Kidney (tissue), 22 donors: ENCODE measurements at places on chromosomes 7 and 10. TPM values are rescaled to one million over a fixed set of nuclear protein-coding genes. Genes with fewer than 3 reads are reported as not detected.
A peak's percentile ranks its signal among the peaks of the same experiment; 100 is the strongest.

The PHKG1 gene
- 0.91 TPM for total RNA-seq

The LRRC4 gene
- 1.6 TPM for total RNA-seq

The FKBP6 gene
- total RNA-seq: 0.13 TPM

The MBL2 gene
- total RNA-seq: not detected

The DLX6 gene
- 0.13 TPM for total RNA-seq

The HOXA7 gene
- total RNA-seq: 31.3 TPM

The CHN2 gene
- 22.5 TPM for total RNA-seq

The PTF1A gene
- not detected for total RNA-seq

The EPHB4 gene
- 65.5 TPM for total RNA-seq

The SYT15B gene
- 5.7 TPM for total RNA-seq

The IDI2 gene
- not detected for total RNA-seq

The PRPS1L1 gene
- total RNA-seq: not detected

The SPOCK2 gene
- 19.7 TPM for total RNA-seq

The TUBB8 gene
- total RNA-seq: not detected

The AKR1C8 gene
- total RNA-seq: 0.66 TPM

DNA sequence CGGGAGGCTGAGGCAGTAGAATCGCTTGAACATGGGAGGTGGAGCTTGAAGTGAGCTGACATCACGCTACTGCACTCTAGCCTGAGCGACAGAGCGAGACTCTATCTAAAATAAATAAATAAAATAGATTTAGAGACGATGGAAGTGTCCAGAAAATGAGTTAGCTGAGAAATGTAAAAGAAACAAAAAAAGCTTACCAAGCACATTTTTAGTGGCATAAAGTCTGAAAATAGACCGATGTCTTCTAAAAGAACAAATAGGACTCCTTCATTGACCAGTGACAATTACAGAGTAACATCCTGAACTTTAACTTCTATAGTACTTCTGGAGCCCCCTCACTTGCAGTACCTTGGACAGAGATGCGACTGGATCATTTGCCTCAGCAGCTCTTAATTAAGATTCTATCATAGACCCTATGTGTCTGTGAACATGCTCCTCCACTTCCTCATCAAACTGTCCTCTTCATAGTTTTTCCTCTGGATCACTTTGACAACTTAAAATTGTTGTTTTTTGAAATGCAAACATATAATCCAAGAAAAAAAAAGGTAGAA is 25.2 kb upstream of the SRPK2 start:
- no peak for DNase-seq

DNA sequence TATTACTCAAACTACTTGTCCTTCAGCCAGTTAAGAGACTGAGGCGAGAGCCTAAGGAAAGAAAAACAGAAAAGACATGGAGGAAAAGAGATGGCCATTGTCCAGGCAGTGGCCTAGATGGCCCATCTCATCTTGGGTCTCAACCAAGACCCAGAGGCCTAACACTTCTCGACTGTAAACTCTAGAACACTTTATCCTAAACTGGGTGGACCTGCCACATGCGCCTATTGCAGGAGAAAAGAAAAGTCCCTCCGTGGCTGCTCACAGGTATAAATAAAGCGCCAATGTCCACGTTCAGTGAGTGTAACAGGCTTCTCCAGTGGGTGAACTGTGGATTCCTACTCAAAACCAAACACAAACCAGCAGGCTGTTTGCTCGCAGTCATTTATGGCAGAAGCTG is 92.7 kb upstream of the DDC start:
- no peak for DNase-seq

- DNase-seq: no peak
These were observed 35.8 kb downstream of the NT5C2 start for GRCh38 chr10:103157246-103157645.

DNA sequence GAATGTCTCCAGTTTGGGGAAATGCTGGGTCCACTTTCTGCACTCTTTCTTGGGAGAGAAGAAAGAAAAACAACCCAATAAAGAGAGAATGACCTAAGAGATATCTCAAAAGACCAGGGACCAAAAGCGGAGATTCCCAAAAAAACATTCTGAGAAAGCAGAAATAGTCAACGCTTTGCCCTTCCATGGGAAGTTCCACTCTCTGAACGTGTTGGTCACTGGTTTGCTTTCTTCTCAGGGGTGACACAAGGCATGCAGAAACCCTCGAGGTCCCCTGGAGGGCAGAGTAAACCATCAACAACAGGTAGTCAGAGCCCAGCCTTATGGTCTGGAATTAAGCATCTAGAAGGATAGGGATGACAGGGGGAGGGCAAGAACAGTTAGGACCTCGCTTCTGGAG is 26.2 kb upstream of the AOAH start:
- DNase-seq: no peak

- DNase-seq: peak; percentile 3
These were observed 584 bp upstream of the RUNDC3B start for GRCh38 chr7:87627634-87627994.

DNA sequence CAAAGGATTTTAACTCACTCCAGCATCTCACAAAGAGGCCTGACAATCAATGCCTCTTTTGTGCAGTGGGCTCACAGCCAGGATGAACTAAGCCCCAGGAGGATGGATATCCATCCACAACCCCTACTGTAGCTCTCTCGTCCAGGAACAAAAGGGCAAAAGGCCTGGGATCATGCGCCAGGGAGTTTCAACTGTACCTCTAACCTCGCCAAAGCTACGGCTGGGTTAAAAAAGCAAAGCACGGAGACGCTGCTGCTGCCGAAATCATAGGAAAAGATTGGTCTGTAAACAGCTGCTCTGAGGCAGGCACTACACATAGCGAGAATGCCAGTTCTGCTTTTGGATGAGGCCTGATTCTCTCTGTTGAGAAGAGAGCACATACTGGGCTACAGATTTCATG is 32.1 kb downstream of the VSTM4 start:
- DNase-seq: no peak

- DNase-seq: no peak
These were observed 25.8 kb upstream of the ZRANB1 start for GRCh38 chr10:124916098-124916584.

DNA sequence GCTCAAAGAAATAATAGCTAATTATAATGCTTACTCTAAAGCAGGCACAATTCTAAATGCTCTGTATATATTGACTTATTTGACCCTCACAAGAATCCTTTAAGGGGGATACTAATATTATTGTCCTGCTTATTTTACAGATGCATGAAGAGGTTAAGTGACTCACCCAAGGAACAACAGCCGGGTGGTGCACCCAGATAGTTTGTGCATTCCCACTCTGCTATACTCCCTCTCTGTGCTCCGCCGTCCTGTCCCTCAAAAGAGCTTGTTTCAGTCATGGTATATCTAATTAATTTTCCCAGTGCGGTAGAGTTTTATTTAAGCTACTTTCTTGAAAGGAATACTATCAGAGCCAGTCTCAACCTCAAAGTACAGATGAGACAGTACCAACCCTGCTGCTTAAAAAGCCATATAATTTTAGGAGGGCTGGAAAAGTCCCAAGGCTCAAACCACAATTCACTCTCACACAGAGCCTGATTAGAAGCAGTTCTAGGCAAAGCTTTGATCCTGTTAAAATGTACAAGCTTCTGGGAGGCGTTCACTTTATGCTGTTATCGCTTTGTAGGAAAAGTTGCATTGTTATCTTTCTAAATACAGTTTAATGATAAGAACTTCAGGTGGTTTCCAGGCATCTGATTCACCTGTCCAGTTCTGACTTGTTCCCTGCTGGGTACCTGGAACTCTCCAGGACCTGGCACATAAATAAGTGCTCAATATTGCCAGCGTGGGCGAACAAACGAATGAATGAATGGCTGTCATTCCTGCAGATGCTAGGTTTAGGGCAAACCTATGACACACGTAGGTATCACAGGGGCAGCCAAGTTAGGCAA is 261.5 kb upstream of the KLF14 start:
- DNase-seq: no peak

- DNase-seq: no peak
These were observed 120.7 kb upstream of the PLXNA4 start for GRCh38 chr7:132697003-132697402.

DNA sequence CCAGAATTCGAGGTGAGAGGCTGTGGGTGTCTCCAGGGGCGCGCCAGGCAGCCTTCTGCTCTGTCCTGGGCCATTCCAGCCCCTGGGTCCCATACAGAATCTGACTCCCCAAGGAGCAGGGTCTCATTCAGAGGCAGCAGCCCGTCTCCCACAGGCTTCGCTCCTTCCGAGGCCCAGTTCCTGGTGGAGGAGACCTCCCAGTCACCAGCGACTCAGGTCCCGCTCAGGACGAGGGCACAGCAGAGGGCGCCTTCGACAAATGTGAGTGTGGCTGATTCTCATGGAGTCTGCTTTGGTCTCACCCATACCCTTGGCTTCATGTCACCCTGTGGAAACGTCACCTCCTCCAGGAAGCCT is 81.8 kb upstream of the GPR26 start:
- DNase-seq: no peak

- no peak for DNase-seq
These were observed 375.8 kb upstream of the NFE2L3 start for GRCh38 chr7:25775999-25776743.

- DNase-seq: no peak
These were observed 11.4 kb downstream of the BHLHA15 start for GRCh38 chr7:98222533-98223195.

DNA sequence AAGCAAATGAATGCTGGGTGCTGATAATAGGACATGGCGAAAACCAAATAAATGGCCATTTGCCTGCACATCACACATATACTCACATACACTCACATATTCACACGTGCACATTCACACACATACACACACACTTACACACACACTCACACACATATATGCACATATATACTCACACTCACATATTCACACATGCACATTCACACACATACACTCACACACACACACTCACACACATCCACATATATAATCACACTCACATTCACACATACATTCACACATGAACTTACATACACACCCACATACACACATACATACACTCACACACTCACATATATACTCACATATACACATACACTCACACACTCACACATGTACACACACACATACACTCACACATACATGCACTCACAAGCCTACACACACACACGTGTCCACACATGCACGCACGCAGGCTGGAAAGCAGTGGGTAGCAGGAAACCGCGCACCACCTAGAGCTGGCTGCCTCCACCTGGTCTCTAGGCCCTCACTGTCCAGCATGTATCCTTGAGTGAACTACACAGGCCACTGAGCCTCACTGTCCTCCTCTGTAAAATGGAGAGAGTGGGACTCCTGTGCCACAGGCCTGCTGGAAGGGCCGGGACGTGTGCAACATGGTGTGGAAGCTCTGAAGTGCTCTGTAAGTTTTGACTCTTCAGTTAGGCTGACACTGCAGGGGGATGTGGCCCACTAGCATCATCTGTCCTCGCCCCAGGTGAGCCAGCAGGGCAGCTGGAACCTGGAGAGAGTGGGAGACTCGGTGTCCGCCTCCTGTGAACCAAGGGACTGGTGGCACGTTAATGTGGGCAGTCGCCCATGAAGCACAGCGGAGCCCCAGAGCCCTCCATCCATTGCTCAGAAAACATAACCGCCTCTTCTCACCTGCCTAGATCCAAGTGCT is 14.9 kb downstream of the TMEM72 start:
- no peak for DNase-seq

DNA sequence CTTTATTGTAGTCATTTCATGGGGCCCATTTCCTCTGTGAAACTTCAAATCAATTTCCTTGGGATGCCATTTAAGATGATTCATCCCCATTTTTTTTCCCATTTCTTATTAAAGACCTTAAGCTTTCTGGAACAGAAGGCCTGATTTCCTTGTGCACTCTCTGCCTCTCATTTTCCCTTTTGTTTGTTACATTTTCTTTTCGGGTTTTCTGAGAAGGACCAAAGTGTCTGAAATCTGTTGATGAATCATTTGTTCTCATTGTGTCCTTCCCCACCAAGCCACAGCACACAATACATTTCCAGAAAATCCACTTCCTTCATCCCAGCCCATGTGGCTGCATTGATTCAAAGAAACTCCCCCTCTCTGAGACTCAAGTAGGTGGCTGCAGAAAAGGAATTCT is 372.4 kb downstream of the SFMBT2 start:
- no peak for DNase-seq

GRCh38 chr7:50196719-50197118 is 103.7 kb upstream of the ZPBP start:
- DNase-seq: no peak

- no peak for DNase-seq
These were observed 26.9 kb downstream of the PPP1R3C start for GRCh38 chr10:91605968-91606367.

DNA sequence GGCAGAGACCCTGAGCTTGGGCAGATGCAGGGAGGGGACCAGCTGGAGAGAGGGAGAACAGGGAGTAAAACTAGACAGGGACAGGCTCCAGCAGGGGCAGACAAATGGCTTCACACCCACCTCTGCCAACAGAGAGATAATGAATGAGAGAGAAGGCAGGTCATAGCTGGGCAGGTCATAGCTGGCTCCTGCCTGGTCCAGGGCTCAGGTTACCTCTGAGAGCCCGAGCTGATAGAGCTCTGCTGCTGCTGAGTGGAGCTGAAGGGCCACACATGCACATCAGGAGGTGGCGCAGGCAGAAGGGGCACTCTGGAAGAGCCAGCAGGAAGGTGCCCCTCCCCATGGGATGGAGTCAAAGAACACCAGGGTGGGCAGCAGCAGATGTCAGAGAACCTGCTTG is 154.2 kb downstream of the GFRA1 start:
- no peak for DNase-seq

GRCh38 chr10:76719006-76719405 is 918.6 kb downstream of the KCNMA1 start:
- DNase-seq: no peak

DNA sequence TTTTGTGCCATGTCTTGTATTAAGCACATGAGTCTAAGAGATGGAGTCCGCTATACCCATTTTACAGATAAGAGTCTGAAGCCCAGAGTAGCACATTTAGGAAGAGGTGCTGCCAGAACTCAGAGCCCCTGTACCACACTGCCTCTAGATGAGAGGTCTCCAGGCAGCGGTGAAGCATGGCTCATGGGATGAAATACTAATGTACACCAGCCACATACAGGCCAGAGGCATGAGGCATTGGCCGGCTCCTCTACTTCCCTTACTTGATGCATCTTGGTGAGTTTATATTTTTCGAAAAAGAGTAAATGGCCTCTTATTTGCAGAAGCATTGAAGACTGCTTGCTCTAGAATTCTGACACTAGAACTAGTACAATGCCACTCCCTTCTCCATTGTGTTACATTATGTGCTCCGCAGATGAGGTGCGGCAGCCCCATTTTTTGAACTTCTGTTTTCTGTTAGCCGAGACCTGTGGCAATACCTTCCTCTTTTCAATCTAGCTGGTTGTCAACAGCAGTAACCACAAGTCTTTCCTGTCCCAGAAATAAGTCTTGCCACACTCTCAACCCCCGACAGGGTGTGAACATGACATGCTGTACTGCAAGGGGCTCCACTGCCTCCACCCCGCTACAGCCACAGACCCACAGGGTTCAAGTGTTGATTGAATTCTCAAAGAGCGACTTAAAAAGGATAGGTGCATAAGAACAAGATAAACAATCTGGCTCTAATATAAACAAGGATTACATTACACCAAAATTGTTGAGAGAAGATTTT is 145.3 kb downstream of the CELF2 start:
- DNase-seq: no peak

GRCh38 chr10:120473593-120473992 is 16.6 kb downstream of the PLPP4 start:
- DNase-seq: no peak

GRCh38 chr10:70315815-70316214 is 32.0 kb upstream of the NPFFR1 start:
- DNase-seq: peak; percentile 34

- no peak for DNase-seq
These were observed 10.4 kb downstream of the HTR7 start for GRCh38 chr10:90847436-90847835.
